ENCODE measurements at places on chromosomes 5 and 9.

GRCh38 chr5:151739939-151740335 is 18.5 kb downstream of the ATOX1 start:
- DNase-seq = peak; percentile 92

DNA sequence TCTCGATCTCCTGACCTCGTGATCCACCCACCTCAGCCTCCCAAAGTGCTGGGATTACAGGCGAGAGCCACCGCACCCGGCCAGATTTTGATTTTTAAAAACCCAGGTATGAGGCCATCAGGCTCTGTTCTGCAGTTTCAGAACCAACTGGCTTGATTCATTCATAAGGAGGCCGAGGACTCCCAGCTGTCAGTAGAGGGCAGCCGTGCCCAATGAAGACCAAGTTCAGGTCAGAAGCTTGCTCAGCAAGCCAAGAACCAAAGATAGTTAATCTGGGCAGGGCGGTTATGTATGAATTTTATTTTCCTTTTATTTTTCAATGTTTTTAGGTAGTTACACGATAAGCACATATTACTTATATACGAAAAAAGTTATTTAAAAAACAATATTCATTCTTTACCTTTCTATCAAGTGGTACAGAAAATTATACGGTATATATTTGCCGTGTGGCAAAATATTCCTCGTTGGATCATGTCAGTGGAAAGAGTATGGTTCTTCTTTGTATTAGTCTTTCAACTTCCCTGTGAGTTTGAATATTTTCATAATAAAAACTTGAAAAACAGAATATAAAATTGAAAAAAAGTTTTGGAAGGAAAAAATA is 18.0 kb downstream of the MGAT1 start:
- peak; percentile 89 for DNase-seq

GRCh38 chr9:130732793-130733221 is 39.2 kb downstream of the EXOSC2 start:
- no peak for DNase-seq

DNA sequence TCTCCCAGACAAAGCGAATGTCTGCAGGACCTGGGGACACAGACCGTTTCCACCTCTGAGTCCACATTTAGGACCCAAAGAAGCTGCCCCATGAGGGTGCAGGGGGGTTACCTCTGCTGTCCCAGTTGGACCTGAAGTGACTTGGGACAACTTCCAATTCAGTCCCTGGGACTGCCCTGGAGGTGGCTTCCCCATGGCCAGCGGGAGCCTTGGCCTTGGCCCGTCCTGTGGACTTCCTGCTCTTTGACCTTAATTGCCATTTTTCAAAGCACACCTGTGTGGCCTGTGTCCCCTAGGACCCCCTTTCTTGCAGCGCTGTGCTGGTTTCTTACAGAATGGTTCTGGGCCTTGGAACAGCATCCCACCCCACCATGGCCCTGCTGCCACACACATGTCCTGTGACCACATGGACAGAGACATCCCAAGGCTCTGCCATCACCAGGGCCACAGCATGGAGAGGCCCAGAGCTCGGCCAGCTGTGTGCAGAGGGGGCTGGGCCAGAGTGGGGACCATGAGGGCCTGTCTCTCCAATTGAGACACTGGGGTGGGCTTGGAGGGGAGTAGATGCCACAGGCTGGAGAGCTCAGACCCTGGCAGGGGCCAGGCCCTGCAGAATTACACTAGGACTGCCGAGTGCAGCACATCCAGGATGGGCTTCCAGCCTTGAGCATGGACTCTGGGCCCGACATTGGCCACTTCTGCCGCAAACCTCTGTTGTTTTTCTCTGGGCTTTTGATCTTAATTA is 45.8 kb downstream of the SECISBP2 start:
- DNase-seq = no peak

DNA sequence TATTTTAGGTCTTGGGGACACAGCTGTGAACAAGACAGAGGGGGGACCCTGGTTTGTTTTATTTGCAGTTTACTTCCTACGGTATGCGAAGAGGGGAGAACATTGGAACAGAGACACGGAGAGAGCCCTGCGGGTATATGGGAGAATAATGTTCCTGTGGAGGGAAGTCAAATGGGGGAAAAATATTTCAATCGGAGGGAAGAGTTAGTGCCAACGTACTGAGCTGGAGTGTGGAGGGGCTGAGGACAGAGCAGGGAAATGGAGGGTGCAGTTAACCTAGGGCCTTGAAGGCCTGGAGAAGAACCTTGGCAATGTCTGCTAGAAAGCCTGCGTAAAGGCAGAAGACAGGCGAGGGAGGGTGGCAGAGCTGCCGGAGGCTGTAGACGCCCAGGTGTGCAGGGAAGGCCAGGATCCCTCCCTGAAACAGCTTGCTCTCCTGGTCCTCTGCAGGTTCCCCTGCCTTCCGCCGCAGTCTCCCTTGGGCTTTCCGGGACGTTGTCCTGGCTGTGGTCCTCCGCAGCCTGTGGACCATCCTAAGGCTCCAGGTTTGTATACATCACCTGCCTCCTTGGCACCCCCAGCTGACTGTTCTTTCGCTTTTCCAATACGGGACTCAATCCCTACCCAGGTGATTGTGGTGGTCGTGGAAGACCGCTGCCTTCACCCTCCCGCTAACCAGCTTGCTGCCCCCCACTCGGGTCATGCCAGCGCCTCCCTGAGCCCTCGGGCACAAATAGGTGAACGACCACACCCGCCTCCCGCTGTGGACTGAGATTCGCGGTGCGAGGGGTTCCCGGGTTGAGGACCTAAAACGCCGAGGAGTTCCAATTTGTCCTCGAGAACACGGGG is 1.9 kb upstream of the RACK1 start:
- no peak for DNase-seq

DNA sequence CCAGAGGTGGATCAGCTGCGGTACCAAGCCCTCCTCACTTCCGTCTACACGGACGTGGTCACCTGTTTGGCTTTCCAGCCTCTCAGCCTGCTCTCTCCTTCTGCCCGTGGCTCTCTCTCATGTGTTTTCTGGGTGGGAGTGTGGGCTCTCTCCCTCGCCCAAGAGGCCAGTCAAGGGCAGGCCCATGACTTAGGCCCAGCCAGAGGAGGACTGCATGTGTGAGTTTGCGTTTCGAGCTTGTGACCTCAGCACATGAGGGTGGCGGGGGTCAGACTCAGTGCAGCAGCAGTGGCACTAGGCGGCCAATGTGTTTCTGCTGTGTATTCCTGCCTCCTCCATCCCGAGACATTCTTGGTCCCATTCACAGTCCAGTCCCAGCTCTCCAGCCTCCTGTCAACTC is 82.5 kb upstream of the SMIM23 start:
- no peak for DNase-seq

- DNase-seq = no peak
Observed at GRCh38 chr9:131188976-131189375, 63.6 kb downstream of the NUP214 start.

- no peak for DNase-seq
Observed at GRCh38 chr9:71544464-71544863, 223.8 kb downstream of the CEMIP2 start.

DNA sequence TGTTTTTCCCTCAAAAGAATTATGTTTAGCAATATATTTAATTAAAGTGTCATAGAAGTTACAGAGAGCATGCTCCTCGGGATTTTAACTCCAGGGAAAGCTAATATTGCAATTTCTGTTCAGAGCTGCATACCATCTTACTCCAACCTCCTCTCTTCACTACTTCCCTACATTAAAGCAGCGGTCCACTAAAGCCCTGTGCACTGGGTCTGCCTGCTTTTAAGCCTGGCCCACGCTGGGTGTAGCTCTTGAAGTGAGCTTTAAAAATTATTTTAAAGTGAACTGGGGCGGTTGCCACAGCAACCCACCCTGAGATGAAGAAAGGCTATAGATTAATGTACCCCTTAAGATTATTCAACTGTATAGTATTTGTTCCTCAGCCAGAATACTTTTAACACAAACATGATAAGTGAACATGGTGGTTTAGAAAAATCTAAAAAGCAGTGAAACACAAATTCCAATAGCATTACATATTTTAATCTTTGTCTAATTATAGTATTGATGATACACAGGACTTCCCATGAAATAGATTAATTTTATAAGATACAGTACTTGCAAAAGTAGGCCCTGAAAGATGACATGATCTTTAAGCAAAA is 3.9 kb upstream of the MEF2C start:
- DNase-seq = no peak

GRCh38 chr9:33288828-33289483 is 1.4 kb upstream of the NFX1 start:
- no peak for DNase-seq

GRCh38 chr5:154482528-154483449 is 4.8 kb upstream of the HAND1 start:
- DNase-seq = no peak

DNA sequence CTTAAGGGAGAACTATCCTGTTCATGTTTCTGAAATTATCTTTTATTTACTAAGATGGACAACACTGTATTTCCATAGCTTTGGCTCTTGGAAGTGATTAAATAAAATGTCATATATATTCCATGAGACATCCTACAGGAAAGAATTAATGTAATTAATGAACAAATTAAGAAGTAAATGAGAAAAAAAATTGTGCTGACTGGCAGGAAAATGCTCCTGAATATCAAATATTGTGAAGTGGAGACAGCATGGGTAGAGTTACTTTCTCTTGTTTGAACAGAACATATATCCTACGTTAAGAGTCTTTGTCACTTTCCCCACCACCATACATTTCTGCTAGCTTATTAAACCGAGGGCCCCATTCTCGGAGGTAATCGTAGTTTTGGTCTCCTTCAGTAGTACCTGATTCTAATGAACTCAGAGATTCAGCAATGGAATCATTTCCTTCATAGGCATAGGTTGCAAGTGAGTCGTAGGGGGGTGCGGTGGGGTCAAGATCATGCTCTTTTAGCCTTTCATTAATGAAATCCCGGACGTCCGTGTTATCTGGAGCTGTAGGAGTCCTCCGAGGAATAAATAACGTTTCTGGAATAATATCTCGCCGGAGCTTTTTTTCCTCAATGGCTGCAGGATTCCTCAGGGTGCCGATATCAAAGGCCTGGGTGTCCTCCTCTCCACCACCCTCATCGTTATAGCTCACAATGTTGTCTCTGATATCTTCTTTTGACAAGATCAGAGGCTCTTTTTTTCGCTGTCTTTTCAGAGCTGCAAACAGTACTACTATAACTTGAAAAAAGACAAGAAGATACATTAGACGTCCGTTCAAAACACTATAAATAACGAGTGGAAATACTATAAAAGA is 157.2 kb downstream of the CDH10 start:
- DNase-seq = no peak

DNA sequence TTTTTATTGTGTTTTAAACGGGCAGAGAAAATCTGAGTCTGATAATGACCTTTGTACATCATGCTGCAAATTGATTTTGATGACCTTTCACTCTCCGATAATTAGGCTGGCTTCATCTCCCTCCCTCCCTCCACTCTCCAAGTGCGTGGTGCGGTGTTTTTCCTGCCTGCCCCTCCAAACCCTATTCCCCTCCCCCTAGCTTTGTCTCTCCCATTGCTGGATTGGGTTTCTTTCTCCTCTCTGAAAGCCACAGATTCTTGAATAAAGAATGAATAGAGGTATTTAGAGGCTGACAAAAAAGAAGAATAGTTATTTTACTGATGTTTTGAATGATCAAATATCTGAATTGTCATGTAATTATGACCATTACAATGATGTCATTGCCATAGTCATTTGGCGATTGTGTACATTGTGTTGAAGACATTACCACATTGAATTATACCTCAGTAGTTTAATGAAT is 571.1 kb upstream of the ZNF608 start:
- no peak for DNase-seq

DNA sequence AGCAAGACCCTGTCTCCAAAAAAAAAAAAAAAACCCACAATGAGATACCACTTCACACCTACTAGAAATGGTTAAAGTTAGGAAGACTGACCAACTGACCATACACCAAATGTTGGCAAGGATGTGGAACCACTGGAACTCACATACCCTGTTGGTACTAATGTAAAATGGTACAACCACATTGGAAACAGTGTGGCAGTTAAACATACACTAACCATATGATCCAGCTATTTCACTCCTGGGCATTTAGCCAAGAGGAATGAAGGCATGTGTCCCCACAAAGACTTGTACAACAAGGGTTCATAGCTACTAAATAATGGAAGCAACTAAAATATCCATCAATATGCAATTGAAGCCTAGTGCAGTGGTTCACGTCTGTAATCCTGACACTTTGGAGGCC is 21.3 kb downstream of the NAIF1 start:
- no peak for DNase-seq

DNA sequence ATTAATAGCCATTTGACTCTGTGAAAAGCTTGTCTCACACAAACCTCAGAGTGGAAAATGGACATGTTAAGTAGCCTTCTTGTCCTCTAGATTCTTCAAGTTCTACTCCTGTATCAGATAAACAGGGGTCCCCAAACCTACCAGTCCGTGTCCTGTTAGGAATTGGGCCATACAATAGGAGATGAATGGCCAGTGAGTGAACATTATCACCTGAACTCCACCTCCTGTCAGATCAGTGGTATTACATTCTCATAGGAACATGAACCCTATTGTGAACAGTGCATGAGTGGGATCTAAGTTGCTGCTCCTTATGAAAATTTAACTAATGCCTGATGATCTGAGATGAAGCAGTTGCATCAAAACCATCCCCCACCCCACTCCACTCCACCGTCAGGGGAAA is 136.3 kb downstream of the TMEM232 start:
- DNase-seq = peak; percentile 17

DNA sequence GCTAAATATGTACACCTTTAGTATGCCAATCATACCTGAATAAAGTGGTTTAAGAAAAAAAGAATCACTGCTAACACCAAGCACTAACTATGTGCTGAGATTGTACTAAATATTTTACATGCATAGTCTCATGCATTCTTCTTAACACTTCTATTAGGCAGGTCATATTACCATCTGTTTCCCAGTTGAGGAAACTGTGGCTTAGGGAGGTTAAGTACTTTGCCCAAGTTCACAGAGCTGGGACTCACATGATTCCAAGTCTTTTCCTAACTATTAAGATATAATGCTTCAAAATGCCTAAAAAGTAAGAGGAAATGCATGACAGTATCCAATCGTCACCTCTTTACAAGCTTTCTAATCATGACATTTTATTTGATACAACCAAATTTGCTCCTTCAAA is 69.2 kb upstream of the PLPP6 start:
- DNase-seq = no peak

GRCh38 chr5:122870219-122870856 is 24.9 kb downstream of the SNX24 start:
- peak; percentile 21 for DNase-seq
